ENCODE measurements at places on chromosomes 4 and X.

DNA sequence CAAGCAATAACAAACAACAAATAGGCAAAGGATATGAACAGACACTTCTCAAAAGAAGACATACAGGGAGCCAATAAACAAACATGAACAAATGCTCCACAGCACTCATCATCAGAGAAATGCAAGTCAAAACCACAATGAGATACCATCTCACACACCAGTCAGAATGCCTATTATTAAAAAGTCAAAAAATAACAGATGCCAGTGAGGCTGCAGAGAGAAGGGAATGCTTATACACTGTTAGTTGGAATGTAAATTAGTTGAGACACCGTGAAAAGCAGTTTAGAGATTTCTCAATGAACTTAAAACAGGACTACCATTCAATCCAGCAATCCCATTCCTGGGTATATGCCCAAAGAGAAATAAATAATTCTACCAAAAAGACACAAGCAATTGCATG is 129.8 kb upstream of the MAGEB2 start:
- no peak for DNase-seq

- DNase-seq: no peak
Measured at GRCh38 chrX:51874123-51874522, 19.3 kb upstream of the MAGED1 start.

- no peak for DNase-seq
Measured at GRCh38 chrX:153886915-153887314, 942 bp upstream of the L1CAM start.

- DNase-seq: no peak
Measured at GRCh38 chrX:112664924-112665323, 14.8 kb downstream of the LHFPL1 start.

DNA sequence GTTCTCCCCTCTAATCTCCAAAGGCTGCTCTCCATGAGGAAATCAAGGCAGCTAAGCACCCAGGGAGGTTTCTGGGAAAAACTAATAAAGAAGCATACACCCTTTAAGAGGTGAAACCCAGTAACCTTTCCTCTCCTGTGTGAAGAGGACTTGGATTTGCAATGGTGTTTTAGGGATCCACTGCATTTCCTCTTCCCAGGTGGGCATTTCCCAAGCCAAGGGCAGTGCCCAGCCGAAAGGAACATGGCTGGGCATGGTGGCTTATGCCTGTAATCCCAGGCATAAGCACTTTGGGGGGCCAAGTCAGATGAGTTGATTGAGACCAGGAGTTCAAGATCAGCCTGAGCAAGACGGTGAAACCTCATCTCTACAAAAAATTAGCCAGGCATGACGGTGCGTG is 5.4 kb upstream of the ZNF185 start:
- no peak for DNase-seq

GRCh38 chrX:29143756-29144155 is 556.5 kb downstream of the IL1RAPL1 start:
- no peak for DNase-seq

- DNase-seq: no peak
Measured at GRCh38 chr4:72073816-72074215, 42.0 kb downstream of the NPFFR2 start.

DNA sequence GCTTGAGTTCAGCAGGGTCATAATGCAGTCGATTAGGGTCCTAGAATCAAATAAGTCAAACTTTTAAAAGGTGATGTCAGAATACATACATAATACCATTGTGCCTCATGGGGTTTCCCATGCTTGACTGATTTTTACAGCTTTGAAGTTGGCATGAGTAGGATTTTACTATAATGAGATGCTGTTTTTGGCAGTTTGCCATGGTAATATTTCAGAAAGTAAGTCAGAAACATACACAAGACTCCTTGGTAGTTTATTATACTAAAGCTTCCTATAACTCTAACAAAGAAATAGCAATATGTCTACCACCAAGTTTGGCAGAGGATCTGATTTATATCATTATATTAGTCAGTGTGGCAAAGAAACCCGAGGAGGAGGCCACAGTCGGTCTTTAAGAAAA is 45.2 kb downstream of the PHKA2 start:
- no peak for DNase-seq

Measured in stimulated activated CD4-positive, alpha-beta T cell treated with anti-CD3 and anti-CD28 coated beads, Interleukin-15, amount 100 ng/mL, for 1 hour (primary cell).